Adrenal gland (tissue), 19 donors: ENCODE measurements at places on chromosomes 16 and 17.

GRCh38 chr16:57600048-57600835, 28.2 kb upstream of the ADGRG1 start:
- DNase-seq, result peak; percentile 62

- no peak for DNase-seq
These were observed 15.4 kb upstream of the SEZ6 start for GRCh38 chr17:29021226-29021625.

DNA sequence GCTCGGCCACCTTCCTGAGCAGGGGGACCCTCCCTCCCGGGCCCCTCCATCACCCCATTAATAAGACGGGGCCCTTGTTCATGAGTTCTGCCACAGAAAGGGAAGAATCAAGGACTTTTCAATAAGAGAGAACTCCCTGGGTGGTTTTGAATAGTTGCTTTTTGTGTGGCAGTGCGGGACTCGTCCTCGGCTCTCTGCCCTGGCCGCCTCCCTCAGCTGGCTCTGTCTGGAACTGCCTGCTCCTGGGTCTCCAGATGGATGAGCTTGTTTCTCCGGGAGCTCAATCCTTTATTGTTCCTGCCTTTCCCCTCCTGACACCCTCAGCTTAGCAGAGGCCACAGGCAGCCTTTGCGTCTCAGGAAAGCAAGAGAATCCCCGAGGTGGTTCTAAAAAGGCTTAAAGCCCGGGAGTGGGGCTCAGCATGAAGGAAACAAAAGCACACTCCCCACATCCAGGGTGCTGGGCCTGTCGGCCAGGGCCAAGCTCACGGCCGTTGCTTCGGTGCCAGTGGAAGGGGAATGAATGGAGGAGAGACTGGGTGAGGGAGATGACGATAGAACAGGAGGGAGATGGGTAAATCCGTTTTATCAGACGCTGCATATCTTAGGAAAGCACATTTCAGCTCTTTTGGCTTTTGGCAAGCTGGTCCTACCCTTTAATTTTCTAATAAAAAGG, 60.2 kb downstream of the RAI1 start:
- peak; percentile 78 for DNase-seq

DNA sequence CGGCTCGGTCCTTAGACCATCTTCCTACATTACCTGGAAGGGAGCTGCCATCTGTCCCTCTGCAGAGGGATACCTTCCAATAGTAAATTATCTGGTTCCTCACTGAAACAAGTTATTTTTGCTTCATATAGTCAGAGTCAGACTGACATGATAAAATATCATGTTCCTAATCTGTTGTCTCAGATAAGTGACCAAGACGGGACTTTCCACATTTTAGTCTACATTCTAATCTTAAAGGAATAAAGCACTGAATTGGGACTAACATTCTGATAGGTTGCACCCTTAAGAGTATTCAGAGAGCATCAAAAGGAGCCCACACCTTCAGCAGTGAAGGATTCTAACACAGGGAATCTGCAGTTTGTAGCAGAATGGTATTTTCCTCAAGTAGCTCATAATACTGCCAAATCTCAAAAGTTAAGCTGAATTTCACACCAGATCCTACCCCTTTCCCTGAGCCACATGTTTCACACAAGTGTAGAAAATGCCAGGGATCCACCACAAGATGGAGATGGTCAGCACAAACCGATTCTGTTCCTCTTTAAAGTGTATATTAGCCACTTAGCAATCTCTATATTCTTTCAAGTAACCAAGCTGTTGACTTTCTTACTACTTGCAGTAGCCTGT, 13.4 kb downstream of the GINS2 start:
- DNase-seq, result no peak

GRCh38 chr16:21223787-21224186, 9.7 kb upstream of the ANKS4B start:
- DNase-seq, result no peak

GRCh38 chr17:59038734-59039133, 67.9 kb downstream of the TRIM37 start:
- DNase-seq, result peak; percentile 27

DNA sequence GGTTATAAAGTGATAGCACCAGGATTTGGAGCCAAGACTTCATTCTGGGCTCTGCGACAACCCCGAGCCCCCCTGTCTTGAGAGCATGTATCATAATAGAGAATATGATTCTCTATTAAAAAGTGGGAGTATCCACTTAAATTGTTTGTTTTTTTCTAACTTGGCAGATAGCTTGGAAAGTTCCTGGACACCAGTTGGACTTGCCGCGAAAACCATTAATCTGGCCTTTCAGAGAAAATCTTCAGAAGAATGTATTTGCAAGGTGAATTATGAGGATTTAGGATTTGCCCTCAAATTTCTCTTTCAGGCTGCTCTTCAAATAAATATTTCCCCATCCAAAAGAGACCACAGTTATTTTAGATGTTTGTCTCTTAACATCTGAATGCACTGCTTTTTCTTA, 53.5 kb downstream of the MARCHF10 start:
- DNase-seq, result no peak

GRCh38 chr17:72747501-72747900, 345.0 kb downstream of the SLC39A11 start:
- no peak for DNase-seq
